ENCODE measurements at places on chromosomes 16 and 17.

DNA sequence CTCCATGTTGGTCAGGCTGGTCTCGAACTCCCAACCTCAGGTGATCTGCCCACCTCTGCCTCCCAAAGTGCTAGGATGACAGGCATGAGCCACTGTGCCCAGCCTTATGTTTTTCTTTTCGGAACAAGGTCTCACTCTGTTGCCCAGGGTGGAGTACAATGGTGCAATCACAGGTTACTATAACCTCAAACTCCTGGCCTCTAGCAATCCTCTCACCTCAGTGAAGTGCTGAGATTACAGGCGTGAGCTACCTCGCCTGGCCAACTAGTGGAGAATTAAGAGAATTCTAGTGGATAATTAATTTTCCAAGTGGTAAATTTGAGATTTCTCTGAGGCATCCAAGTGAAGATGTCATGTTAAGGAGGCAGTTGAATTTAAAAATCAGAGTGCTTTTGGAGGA lies 2.9 kb upstream of the FBXO47 start:
- no peak for DNase-seq

DNA sequence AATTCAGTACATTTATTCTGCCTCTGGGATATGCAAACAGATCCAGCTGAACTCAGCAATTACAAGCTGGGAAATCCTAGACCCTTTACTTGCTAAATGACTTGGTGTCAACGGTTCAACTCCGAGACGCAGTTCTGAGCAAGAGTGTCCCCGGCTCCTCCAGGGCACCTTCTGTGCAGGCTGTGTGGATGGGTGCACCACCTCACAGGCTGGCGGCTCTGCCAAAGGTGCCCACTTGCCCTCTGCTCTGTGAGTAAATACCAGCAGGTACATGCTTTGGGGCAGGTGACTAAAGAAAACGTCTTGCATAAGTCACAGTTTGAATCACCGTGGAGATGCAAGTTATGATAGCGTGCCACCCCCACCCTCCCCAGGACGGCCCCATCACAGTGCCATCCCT lies 23.3 kb downstream of the MAP1LC3B start:
- no peak for DNase-seq

DNA sequence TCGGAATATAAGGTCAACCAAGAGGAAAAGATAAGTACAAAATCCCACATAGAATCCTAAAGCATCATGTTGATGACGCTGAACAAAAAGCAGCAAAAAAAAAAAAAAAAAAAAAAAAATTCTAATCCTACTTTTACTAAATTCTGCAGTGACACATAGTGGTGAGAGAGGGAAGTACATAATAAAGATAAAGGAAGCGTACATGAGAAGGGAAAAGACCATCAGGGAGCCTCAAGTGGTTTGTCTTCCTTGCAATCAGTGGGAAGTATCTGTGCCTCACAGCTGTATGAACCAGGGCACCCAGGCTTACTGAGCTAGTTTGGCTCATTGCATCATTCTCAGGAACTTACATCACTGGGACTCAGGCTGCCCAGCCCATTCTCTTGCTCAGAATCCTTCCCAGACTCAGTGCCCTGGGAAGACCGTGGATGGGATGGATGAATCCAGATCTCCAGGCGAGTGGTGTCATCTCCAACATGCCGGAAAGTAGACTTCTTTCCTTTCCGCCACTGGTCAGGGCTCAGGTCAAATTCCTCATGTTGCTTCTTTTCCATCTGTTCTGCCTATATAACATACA lies 21.2 kb downstream of the SMG6 start:
- no peak for DNase-seq

GRCh38 chr16:73268366-73268993 lies 220.6 kb upstream of the ZFHX3 start:
- no peak for DNase-seq

DNA sequence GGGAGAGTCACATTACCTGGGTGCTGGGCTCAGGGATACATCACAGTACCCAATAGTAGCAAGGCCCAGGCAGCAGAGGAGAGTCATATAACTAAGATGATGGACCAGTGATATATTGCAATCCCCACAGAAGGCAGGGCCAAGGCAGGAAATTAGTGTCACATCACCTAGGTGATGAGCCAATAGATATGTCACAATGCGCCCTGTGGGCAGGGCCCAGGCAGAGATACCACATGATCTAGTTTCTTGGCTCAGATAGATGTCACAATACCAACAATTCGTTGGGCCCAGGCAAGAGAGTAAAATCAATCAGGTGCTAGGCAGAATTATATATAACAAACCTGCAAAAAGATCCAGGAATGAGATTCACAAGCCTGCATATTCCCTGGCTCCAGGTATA lies 2111.5 kb downstream of the TP53TG3F start:
- DNase-seq: no peak

- no peak for DNase-seq
Measured at GRCh38 chr17:66841328-66841727, 6.4 kb downstream of the CACNG5 start.

GRCh38 chr17:57881783-57882351 lies 32.0 kb upstream of the MRPS23 start:
- DNase-seq: no peak

GRCh38 chr17:5191541-5192417 lies at the start of gene ZNF594:
Gene ZNF594, minus strand, starts transcription at chr17:5191868. Its CDS starts 7,612 bp downstream, at chr17:5184256.
- DNase-seq: peak; percentile 93

- DNase-seq: no peak
Measured at GRCh38 chr17:42389899-42390298, 1.7 kb upstream of the STAT3 start.

DNA sequence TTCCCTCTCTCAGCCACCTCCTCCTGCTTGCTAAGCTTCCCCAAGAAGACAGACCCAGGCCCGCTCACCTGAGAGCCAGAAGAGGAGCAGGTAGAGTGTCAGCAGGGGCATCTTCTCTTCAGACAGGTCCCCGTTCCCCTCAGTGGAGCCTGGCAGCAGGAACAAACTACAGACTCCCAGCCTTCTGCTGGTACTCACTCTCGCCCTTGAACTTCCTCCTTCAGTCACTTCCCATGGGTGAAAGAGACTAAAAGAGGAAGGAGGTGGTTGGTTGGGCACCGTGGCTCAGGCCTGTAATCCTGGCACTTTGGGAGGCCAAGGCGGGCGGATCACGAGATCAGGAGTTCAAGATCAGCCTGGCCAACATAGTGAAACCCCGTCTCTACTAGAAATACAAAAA lies at the start of gene CD300LF:
Gene CD300LF (minus strand): TSS at position 168 of the 400 bp plus-strand sequence. CDS start 57 bp downstream, at position 111.
- no peak for DNase-seq

DNA sequence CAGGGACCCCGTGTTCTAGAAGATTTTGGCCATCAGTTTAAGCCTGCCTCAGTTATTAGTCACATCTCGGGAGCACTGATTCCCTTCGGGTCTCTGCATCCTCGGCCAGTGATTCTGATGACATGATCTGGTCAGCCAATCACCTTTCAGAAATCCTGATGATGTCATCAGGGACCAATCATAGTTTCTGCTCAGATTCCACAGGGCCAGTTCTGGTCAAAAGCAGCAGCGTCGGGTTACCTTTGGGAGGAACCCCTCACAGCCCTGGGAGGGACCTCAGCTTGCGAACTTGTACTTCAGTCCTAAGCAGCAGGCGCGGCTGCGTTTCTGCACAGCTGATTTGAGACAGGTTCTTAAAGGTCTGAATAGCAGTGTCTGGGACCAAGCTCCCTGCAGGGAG lies 13.9 kb downstream of the KDM8 start:
- DNase-seq: no peak

DNA sequence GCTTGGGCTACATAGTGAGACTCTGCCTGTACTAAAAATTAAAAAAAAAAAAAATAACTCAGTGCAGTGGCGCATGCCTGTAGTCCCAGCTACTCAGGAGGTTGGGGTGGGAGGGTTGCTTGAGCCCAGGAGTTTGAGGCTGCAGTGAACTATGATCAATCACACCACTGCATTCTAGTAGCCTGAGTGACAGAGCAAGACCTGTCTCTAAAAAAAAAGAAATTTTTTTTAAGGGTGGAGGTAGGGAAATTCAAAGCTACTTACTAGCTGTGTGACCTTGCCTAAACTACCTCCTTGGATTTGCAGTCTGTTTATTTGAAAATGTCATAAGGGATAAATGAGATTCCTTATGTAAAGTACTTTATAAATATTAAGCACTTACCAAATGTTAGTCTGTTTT lies 3.4 kb upstream of the SMPD3 start:
- no peak for DNase-seq

DNA sequence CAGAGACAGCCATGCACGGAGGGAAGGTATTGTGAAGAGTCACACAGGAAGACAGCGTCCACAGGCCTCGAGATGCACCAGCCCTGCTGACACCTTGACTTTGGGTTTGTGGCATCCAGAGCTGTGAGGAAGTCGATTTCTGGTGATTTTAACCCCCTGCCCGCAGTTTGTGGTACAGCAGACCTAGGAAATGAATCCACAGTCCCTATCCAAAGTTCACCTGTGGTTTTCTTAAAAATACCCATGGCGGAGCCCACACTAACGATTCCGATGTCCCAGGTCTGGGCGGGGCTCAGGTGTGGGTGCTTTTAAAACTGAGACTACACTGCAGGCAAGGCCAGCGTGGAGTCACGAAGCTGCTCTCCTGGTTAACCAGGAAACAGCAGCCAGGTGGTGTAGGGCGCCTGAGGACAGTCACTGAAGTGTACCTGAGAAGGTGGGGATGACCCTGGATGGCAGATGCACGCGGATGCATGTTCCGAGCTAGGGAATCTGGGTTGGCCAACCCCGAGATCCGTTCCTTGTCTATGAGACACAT lies 14.4 kb upstream of the MEAK7 start:
- no peak for DNase-seq

GRCh38 chr17:44850025-44850424 lies 2.3 kb downstream of the HIGD1B start:
- no peak for DNase-seq

GRCh38 chr16:25271421-25271820 lies 13.8 kb upstream of the ZKSCAN2 start:
- no peak for DNase-seq

DNA sequence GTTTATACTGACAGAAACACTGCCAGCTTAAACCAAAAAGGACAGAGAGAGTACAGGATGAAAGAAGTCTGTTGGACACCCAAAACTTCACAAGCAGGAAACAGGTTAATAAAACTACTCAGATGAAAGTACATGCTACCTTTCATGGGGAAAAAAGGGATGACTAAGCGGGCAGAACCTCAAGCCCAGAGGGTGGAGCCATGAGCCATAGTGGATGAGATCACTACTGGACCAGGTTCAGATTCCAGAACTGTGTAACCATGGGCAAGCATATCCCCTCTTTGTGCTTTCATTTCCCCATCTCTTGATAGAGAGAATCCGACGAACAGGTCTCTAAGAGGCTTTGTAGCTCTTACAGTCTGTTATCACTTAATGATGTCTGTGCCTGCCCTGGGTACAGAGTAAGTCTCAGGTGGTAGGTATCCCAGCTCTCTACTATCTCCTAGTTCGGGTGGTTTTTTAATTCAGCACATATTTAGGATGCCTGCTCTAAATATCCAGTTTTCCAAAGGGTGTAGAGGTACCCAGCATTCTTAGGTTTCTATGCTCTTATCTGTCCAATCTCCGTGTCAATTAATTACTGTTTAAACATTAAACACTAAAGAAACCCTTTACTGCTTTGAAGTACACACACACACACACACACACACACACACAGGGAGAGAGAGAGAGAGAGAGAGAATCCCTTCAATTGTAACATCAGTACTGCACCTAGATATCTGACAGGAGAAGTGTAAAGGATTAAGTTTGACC lies 206.7 kb downstream of the ZNF423 start:
- DNase-seq: no peak

- DNase-seq: no peak
Measured at GRCh38 chr16:74463888-74464287, 42.6 kb upstream of the CLEC18B start.

DNA sequence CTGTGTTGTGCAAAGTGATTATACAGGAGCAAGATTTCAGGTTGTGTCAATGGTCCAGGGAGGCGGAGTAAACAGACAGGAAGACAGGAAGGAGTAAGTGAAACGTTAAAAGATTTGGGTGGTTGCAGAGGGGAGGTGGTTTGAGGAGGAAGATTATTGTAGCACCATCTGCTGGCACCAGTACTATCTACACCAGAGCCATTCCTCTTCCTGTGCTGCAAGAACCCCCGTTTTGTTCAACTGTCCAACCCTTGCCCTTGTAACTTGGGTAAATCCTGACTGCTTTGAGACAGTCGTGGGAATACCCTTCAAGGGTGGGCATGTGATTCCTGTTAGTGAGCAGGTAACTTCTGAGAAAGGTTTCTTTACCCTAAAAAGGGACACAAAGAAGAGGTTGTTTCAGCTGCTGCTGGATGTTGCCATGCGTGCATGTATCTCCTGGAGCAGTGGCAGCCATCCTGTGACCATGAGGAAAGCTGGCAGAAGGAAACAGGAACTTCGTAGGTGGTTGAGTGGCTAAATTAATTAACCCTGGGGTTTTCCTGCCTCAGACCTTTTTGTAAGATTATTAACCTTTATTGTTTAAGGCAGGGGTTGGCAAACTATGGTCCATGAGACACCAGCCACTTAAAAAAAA lies 124.1 kb downstream of the PRKCA start:
- peak; percentile 12 for DNase-seq

GRCh38 chr16:10981697-10982216 lies 37.4 kb downstream of the CLEC16A start:
- no peak for DNase-seq

- no peak for DNase-seq
Measured at GRCh38 chr16:9002042-9002441, 38.3 kb upstream of the USP7 start.

DNA sequence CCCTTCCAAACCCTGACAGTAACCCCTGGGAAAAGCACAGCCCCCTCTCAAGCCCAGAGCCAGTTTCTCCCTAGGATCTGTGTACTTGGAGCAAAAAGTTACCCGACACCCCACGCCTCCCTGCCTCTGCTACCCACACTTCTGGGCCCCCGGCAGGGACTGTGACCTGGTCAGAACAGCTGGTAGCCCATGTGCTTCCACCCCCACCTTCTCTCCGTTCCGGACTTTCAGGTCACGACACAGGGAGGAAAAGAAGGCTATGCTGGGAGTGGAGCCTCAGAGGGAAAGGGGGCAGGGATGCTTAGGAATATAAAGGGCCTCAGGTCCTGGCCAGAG lies 6.4 kb downstream of the PPY start:
- DNase-seq: no peak

DNA sequence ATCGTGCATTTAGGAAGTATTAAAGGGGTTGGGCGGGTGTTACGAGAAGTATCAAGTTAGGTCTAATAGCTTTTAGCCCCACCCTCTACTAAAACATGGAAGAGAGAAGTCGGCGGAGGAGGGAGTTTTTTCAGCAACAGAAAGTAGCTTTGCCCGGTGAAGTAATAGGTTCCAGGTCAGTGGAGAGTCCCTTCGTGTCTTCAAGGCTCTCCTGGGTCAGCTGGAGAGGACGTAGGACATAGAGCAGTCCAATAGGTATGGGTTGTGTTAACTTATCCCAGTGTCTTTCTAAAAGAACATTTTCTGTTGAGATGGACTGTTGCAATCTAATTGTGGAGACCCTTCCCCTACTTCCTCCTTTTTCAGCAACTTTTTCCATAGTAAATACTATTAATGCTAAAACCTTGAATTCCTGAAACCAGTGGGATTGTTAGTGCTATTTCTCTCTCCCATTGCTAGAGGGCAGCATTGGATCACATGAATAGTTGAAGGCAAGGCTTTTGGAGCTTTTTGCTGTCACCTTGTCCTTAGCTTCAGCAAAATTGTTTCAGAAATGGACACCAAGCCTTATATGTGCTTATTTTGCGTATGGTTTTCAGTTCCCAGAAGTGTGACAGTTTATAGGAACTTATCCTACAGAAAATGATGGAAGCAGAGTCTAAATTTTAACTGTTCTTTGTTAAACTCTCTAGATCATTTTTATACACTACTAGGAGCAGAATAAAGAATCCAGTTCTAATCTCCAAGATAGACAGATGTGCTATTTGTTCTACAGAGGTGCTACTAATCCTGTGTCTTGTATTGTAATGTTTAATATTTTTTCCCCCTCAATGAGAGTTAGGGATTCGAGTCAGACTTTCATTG lies 38.4 kb downstream of the UTP18 start:
- DNase-seq: no peak

- DNase-seq: no peak
Measured at GRCh38 chr16:77599793-77600415, 122.4 kb upstream of the NUDT7 start.

All from activated CD4-positive, CD25-positive, alpha-beta regulatory T cell treated with anti-CD3 and anti-CD28 coated beads, Interleukin-2, amount 50 U/mL, for 16 hours (primary cell).